Tracheal epithelial cell (primary cell): ENCODE measurements at places on chromosomes 4 and X. TPM values are rescaled to one million over a fixed set of nuclear protein-coding genes. Genes with fewer than 3 reads are reported as not detected.

MAGEC3 gene
- not detected in 2 replicates for total RNA-seq

CMC4 gene
- total RNA-seq: 11.1 and 15.8 TPM in 2 replicates

FHIP1A gene
- total RNA-seq: 25.2 and 44.8 TPM in 2 replicates

KCND1 gene
- total RNA-seq: 0.43 and 0.48 TPM in 2 replicates

PDZD4 gene
- under 0.01 TPM in 1 of 2 replicates, not detected in the other for total RNA-seq

TECRL gene
- total RNA-seq: not detected in 2 replicates

ATP2B3 gene
- total RNA-seq: not detected in 2 replicates

MAGEA12 gene
- not detected in 2 replicates for total RNA-seq

MAGEA1 gene
- total RNA-seq: not detected in 2 replicates

UBA1 gene
- total RNA-seq: 84.0 and 118 TPM in 2 replicates

QRFPR gene
- 0.24 TPM in 1 of 2 replicates, not detected in the other for total RNA-seq

SSX4 gene
- not detected in 2 replicates for total RNA-seq

ABCG2 gene
- total RNA-seq: under 0.01 and 0.96 TPM in 2 replicates

HSD17B13 gene
- not detected in 2 replicates for total RNA-seq

PNMA6A gene
- 0.43 and 0.48 TPM in 2 replicates for total RNA-seq

RBM41 gene
- total RNA-seq: 17.6 and 24.1 TPM in 2 replicates

ZRSR2 gene
- 0.64 and 0.72 TPM in 2 replicates for total RNA-seq

RTL3 gene
- not detected in 2 replicates for total RNA-seq

VCX3B gene
- not detected in 2 replicates for total RNA-seq

SORCS2 gene
- total RNA-seq: under 0.01 and 0.48 TPM in 2 replicates

RAI2 gene
- not detected in 2 replicates for total RNA-seq

BEND2 gene
- total RNA-seq: not detected in 2 replicates

MFAP3L gene
- total RNA-seq: 3.2 and 3.9 TPM in 2 replicates

GUCY1B1 gene
- 1.4 and 1.5 TPM in 2 replicates for total RNA-seq

ADH1B gene
- not detected in 2 replicates for total RNA-seq

PCDH18 gene
- total RNA-seq: under 0.01 TPM in 1 of 2 replicates, not detected in the other

VEGFC gene
- 9.8 and 12.0 TPM in 2 replicates for total RNA-seq

ZNF732 gene
- 0.96 and 1.3 TPM in 2 replicates for total RNA-seq

ALB gene
- total RNA-seq: 0.24 TPM in 1 of 2 replicates, not detected in the other

FAM13A gene
- total RNA-seq: 5.3 and 7.7 TPM in 2 replicates

EVC gene
- total RNA-seq: 17.1 and 17.9 TPM in 2 replicates

PPEF2 gene
- total RNA-seq: 0.24 TPM in 1 of 2 replicates, not detected in the other

NPNT gene
- total RNA-seq: 1.1 and 8.9 TPM in 2 replicates

AMER1 gene
- 1.4 and 1.7 TPM in 2 replicates for total RNA-seq

MSANTD1 gene
- 0.21 and 0.48 TPM in 2 replicates for total RNA-seq

NUDT11 gene
- total RNA-seq: 8.9 and 9.6 TPM in 2 replicates

IL3RA gene
- total RNA-seq: not detected in 2 replicates

CLNK gene
- total RNA-seq: not detected in 2 replicates

PABPC4L gene
- total RNA-seq: under 0.01 and 0.24 TPM in 2 replicates

PSAPL1 gene
- total RNA-seq: under 0.01 TPM in 2 replicates

KLHL4 gene
- total RNA-seq: 0.21 and 0.48 TPM in 2 replicates

RRAGB gene
- 21.0 and 22.8 TPM in 2 replicates for total RNA-seq

GPRIN3 gene
- under 0.01 TPM in 1 of 2 replicates, not detected in the other for total RNA-seq

ZCCHC13 gene
- total RNA-seq: not detected in 2 replicates

AADAT gene
- total RNA-seq: 0.48 and 1.7 TPM in 2 replicates

ESX1 gene
- total RNA-seq: not detected in 2 replicates

ATP8A1 gene
- 0.43 and 1.2 TPM in 2 replicates for total RNA-seq

YY2 gene
- 0.48 and 1.3 TPM in 2 replicates for total RNA-seq

MAP7D2 gene
- under 0.01 and 0.24 TPM in 2 replicates for total RNA-seq

DCLK2 gene
- 0.96 TPM in 1 of 2 replicates, not detected in the other for total RNA-seq

SCFD2 gene
- total RNA-seq: 16.4 and 27.0 TPM in 2 replicates

CCDC149 gene
- 1.9 and 2.7 TPM in 2 replicates for total RNA-seq

SLC25A43 gene
- total RNA-seq: 27.7 and 29.4 TPM in 2 replicates

BMP3 gene
- total RNA-seq: under 0.01 TPM in 1 of 2 replicates, not detected in the other

GYPB gene
- not detected in 2 replicates for total RNA-seq

TMPRSS11B gene
- total RNA-seq: under 0.01 and 0.21 TPM in 2 replicates

ELK1 gene
- 15.8 and 18.3 TPM in 2 replicates for total RNA-seq

ETDB gene
- total RNA-seq: not detected in 2 replicates
